ENCODE measurements at places on chromosomes 5 and 9. TPM values are rescaled to one million over a fixed set of nuclear protein-coding genes. Genes with fewer than 3 reads are reported as not detected.

Gene IFNA2
- not detected for polyA plus RNA-seq

DNA sequence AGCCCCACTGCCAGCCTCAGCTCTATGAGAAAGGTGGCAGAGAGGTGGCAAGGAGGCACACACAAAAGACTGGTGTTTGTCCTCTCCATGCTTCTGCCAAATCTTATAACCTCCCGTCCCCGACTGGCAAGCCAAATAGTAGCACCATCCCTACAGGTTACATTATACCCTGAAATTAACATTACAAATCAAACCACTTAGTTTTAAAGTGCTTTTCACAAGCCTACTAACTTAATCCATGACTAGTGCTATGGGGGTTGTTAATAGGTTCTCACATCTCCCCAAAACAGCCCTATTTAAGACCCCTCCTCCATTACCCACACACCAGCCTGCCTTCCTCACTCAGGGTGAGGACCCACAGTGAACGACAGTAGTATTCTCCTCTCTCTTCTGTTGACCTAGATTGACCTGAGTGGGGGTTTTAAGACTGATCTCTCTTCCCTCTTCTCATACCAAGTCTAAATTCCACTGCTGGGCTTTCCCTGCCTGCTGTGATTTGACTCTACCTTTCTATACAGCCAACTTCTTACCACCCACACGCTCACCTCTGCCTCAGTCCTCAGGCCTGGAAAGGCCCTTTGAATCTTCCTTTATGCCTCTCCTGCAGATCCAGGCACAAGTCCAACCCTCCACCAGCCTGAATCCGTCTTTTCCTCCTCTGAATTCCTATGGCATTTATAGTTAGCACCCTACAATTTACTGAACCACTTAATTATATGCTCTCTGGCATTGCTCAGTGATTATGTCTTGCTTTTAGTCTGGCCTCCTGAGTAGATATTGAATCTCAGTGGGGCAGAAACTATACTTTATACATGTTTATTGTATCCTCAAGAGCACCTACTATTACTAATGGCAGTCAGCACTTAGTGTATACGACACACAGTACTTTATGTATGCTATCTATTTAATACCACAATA, 116.1 kb downstream of the TMEM174 start:
- DNase-seq = no peak

DNA sequence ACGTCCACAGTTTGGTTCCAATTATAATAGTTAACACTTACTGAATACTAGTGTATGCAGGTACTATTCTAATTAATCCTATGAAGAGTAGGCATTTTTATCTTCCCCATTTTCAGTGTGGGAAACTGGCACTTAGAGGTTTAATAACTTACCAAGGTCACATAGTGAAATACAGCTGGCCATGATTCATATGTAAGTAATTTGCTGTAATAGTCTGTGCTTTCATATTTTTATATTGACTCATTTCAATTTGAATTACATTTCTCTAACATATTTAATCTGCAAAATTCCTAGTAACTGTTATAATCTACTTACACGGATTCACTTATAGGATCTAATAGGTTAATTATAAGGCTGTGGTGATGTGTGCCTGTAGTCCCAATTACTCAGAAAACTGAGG, 19.4 kb downstream of the CCNH start:
- no peak for DNase-seq

DNA sequence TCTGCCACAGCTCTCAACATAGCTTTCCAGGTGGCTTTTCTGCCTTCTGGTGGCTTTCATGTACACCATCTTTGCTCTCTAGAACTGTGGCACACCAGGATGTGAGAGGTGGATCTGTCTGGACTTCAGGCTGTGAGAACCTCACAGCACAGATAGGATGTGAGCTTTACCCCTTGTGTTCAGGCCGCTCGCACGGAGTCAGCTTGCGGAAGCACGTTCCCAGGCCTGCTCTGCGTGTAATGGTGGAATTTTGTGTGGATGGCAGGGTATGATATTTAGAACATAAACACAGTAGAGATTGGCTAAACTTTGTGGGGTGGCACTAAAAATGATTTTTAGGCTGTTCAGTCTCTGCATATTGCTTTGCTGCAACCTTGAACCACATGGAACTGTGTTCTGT, 250.5 kb downstream of the FANCC start:
- DNase-seq = no peak

GRCh38 chr9:134385915-134386314, 59.7 kb downstream of the RXRA start:
- no peak for DNase-seq
